ENCODE measurements at places on chromosomes 2 and 18.

- DNase-seq = no peak
Observed at GRCh38 chr2:219392754-219393153, 5.0 kb upstream of the DNPEP start.

DNA sequence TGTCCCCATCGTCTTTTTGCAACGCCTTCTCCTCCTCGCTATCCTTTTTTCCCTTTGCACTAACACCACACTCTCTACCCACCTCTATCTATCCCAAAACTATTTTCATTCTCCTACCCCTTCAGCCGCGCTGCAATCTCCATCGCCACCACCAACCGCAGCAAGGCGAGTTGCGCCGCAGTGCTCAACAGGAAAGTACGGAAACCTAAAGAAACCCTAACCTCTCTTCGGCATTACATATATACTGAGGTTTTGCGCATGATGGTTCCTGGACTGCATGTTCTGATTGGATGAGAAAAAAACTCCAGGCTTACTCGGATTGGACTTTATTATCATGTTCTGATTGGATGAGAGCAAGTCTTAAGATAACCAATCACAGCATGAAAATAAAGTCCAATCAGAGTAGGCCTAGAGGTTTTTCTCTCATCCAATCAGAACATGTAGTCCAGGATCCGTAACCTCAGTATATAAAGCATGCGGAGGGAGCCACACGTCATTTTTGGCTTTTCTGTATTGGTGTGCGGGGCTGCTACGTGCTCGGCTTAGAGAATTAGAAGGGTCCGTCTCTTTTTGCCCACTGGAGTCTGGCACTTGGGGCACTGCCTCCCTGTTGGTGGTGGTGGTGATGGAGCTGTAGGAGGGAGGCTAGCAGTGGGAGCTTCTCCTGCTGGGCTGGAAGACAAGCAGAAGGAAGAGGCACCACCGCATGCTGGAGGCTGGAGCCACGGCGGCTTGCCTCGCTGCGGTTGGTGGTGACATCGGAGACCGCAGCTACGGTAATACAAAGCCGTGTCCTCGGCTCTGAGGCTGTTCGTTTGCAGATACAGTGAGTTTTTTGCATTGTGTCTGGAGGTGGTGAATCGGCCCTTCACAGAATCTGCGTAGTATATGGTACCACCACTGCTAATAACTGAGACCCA lies 76.1 kb downstream of the TEKT4 start:
- DNase-seq = no peak

- no peak for DNase-seq
Observed at GRCh38 chr2:141317986-141318385, 812.8 kb downstream of the LRP1B start.

DNA sequence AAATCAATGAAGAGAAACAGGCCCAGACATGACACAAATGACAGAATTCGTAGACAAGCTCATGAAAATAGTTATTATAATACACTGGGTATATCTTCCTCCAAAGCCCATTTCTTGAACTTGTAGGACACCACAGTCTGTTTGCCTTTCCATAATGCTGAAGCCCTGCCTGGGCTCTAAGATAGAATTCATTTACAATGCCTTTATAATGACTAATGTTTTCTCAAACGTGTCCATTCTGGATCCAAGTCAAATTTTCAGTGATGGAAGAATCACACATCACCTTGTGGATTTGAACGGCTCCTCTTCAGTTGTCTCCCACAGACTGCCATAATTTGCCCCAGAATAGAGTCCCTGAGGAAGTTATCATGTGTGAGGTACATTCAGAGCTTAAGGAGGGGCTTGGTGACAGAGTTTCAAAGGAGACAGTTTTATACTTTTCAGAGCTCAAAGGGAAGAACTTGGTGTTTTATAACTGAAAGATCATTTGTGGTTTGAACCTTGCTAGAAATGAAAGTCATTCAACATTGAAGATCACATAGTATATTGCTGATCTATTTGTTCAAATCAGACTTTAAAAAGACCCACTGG lies 38.2 kb downstream of the CASP8 start:
- DNase-seq = no peak

DNA sequence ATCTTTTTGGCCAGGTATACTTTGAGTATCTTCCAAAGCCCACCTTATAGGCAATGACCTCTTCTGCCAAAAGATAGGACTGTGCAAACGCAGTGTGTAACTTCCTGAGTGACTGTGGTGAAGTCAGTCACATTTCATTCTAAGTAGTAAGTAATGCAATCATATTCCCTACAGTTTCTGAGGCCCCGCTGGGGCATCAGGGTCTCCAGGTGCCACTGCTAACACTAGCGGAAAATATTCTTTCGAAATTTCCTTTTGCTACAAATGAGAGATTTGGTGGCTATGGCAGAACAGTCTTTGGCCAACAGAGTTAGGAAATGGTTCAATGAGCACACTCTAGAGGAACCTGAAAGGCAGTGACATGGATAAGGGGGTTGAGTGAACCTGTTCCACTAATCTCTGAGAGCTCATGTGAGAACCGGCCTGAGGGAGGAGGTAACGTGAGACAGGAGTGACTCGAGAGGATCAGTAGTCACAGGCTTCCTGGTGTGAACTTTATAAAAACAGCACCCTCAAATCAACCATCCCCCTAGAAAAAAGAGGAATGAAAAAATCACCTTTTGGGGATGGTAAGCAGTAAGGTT lies 102.6 kb upstream of the LPIN2 start:
- no peak for DNase-seq

GRCh38 chr18:72075040-72075439 lies 469.1 kb downstream of the CBLN2 start:
- no peak for DNase-seq

DNA sequence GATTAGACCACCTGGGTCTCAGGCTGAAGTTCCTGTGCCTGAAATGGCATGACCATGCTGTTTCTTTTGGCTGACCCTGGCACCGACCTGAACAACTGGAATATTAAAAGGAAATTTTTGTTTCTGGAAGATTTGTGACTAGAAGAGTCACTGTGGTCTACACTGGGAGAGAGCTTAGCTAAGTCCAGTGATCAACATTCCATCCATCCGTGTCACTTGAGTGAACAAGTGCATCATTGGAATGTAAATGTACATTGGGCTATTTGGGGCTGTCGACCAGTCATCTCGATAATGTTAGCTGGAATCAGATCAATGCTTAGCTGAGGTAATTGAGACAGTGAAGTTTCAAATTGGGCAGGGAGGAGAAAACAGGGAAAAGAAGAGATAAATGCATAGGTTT lies 95.4 kb upstream of the CCDC85A start:
- no peak for DNase-seq

- no peak for DNase-seq
Observed at GRCh38 chr2:236286873-236287545, 22.8 kb upstream of the ASB18 start.

DNA sequence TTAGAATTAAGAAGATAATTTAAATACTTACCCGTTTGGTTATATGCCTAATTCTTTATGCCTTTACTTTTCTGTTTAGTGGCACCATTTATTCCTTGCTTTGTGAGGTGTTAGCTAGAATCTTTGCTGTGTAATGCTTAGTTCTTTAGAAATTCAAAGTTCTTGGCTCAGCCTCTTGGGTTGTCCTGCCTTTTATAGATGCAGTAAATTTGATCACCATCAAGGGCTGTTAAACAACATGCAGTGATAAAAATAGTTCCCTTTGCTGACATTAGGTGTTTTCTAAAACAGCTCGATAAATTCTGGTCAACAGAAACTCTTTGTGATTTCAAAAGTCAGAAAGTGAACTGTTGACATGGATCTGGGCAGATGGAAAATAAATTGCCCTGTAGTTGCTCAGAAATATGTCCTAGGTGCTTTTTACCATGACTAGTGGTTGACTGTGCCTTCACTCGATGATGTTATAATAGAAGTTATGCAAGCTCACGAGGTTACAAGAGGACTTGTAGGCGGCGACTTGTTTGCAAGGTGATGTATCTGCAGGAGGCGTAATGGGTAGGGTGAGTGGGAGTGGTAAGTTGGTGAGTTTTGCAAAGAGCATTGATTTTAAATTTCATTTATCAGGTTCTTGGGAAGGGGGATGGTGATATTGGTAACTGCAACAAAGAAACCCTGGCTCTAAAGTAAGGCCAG lies 52.1 kb downstream of the LRRTM1 start:
- no peak for DNase-seq

GRCh38 chr2:234165421-234165820 lies 114.9 kb downstream of the SPP2 start:
- DNase-seq = no peak

DNA sequence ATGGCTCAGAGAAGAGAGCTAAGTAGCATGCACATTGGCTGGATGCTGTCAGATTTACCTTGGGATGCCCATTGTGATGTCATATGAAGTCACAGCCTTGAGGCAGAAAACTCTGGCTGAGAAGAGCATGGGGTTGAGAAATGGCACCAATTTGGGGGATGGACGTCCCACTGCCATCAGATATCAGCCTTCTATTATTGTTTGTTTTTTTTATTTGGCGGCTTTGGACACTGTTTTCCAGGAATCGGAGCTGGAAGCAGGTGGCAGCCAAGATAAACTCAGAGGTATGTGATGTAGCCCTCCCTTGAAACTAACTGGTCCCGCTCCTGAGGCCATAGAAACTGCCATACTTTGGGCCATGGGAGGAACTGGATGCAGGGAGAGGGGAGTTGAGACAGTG lies 40.6 kb downstream of the GCKR start:
- no peak for DNase-seq

- no peak for DNase-seq
Observed at GRCh38 chr2:155145758-155146229, 447.3 kb downstream of the KCNJ3 start.

DNA sequence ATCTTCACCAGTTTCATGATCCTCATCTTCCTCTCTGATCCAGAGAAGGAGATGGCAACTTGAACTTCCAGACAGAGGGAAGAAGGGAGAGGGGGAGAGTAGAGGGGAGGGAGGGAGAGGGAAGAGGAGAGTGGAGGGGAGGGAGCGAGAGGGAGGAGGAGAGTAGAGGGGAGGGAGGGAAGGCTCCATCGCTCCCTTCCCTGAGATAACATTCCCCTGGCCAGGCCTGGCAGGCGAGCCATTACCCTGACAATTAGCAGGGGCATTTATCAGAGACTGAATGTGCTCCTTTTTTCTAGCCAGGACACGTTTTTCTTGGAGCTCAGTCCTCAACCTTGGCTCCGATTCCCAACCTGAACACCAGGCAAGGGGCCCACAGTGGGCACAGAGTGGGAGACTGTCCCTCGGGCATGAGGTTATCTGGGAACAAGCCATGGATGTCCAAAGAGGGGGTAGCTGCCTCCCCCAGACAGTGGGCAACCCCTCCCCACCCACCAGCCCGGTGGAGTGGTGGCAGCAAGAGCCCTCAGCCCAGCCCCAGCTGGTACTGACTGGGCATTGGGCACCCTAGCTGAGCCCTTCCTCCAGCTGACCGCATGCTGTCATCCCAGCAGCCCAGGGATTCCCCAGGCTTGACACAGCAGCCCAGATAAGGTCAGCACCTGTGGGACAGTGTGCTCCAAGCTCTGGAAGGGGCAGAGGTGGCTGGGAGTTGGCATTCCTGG lies 81.8 kb downstream of the TNS1 start:
- no peak for DNase-seq

GRCh38 chr2:201707753-201708152 lies 9.3 kb upstream of the MPP4 start:
- DNase-seq = no peak

- DNase-seq = no peak
Observed at GRCh38 chr2:43097644-43098408, 128.6 kb downstream of the ZFP36L2 start.

DNA sequence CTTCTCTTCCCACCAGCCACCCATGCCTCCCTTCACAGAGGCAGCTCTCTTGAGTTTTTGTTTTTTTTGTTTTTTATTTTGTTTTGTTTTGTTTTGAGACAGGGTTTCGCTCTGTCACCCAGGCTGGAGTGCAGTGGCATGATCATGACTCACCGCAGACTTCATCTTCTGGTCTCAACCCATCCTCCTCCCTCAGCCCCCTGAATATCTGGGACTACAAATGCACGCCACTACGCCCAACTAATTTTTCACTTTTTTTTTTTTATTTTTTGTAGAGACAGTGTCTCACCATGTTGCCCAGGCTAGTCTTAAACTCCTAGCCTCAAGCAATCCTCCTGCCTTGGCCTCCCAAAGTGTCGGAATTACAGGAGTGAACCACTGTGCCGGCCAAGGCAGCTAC lies 161.4 kb downstream of the TRABD2A start:
- no peak for DNase-seq

- DNase-seq = no peak
Observed at GRCh38 chr2:215831296-215831913, 181.9 kb downstream of the MREG start.

Measured in iPS DF 19.7 (cell line).